ENCODE measurements at places on chromosomes 2 and 18.

- DNase-seq, result no peak
These were observed 850 bp downstream of the CATIP start for GRCh38 chr2:218357236-218358177.

DNA sequence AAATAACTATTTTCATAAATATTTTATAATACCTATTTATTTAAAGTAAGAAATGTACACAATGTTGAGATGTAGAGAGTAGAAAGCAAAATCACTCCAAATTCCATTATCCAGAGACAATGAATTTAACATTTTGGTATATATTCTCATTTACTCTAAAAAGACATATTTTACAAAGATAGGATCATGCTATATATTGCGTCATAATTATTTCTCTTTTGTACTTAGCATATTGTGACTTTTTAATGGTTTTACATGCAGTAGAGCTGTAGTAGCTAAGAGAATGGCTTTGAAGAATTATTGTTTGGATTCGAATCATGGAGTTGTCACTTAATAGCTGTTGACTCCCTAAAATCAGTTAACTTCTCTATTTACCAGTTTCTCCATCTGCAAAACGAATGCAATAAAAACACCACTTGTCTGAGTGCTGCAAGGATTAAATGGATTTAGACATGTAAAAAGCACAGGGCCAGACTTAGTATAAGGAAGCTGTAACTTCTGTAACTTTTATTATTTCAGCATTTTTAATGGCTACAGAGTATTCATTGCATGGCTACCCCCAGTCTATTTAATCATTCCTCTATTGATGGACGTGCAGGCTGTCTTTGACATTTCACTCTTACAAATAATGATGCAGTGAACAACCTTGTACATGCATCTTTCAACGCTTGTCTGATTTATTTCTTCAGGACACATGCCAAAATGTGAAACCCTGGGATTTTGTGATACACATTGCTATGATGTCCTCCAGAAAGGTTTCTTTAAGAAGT is 33.2 kb downstream of the KCNS3 start:
- DNase-seq, result no peak

- no peak for DNase-seq
These were observed 14.2 kb downstream of the TGFBRAP1 start for GRCh38 chr2:105315314-105315713.

GRCh38 chr2:1736045-1736444 is 8.3 kb downstream of the PXDN start:
- DNase-seq, result no peak

All from HuH-7.5 (cell line).